ENCODE measurements at places on chromosomes 13 and 19.

DNA sequence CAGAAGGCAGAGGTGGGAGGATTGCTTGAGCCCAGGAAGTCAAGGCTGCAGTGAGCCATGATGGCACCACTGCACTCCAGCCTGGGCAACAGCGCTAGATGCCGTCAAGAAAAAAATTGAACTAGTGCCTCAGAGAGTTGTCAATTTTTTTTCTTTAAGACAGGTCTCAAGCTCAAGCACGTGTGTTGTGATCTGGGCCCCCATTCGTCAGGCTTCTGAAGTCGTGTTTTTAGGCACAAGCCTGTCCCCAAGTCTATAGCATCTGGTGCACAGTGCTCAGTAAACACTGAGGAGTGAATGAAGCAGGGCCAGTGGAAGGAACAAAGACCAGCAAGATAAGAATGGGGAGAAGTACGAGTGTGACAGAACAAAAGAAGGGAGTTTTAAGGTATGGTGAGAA, 23.7 kb upstream of the LAMP1 start:
- DNase-seq = no peak

DNA sequence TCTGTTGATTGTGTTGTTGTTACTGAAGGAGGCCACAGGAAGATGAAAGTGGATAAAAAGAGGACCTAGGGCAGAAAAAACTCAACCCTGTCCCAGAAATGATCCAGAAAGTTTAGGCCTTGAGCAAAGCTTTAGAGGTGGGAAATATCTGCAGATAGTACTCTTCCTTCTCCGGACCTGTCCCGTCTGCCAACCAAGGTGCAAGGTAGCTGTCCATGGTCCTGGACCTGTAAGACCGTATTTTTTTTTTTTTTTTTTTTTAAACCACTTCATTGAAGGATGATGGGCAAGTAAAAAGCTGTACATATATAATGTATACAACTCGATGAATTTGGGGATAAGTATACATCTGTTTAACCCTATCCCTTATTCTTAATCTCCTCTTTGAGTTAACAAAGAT, 225.9 kb downstream of the OLFM4 start:
- DNase-seq = no peak

- no peak for DNase-seq
Observed at GRCh38 chr13:89565476-89566100, 1781.9 kb upstream of the MIR17HG start.

DNA sequence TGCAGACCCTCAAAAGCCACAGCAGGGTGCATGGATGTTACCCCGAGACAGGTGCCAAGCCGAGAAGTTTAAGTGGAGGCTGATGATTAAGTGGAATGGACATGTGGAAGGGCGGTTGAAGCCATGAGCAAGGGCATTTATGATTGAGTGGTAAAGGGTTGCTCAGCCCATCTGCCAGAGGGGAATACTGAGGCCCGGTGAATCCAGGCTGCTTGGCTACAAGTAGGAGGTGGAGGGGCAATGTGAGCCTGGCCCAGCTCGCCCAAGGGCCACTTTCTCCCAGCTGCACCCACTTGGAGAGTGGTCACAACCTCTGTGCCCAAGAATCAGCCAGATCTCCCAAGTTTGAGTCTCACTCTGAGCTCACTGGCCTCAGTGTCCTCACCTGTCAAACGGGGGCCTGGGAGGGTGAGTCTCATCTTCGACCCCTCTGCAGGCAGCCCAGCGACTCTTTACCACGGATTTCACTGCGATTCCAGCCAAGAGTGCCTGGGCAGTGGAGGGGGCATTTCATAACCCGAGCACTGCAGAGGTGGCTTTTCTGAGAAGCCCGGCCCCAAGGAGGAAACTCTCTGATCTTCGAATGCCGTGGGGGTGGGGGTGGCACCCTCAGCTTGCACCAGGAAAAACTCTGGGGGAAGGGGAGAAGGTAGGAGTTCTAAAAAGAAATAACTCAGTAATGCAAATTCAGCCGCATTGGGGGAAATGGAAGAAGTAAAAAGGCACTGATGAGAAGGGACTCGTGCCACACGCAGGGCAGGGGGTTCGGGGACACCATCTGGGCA, 62.9 kb upstream of the KLF2 start:
- peak; percentile 20 for DNase-seq

DNA sequence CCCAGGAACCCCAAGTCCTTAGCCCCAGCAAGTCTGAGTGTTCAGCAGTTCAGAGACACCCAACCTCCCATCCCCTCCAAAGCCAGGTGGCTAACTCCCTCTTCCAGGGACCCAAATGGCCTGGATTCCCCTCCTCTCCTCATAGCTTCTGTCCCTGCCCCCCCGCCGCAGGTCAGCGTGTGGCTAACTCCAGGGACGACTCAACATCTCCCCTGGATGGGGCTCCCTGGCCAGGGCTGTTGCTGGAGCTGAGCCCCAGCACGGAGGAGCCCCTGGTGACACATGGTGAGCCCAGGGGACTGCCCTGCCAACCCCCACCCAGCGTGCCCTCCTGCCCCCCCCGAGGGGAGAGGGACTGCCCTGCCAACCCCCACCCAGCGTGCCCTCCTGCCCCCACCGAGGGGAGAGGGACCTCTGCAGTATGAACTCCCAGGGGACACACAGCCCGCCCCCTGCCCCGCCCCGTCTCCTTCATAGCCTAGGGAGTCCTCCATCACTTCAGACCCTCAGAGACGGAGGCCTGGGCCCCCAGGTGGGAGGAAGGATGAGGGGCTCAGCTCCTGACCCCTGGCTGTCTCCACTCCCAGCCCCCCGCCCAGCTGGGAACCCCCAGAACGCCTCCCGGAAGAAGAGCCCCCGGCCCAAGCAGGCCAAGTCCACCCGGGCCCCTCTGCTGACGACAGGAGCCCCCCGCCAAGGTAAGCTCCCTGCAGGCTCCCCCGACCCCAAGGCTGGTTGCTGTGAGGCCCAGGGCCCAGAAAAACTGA, 1.7 kb downstream of the SSC5D start:
- DNase-seq = no peak

- no peak for DNase-seq
Observed at GRCh38 chr19:49985871-49986270, 24.9 kb upstream of the SIGLEC11 start.

GRCh38 chr13:46962281-46962941, 65.6 kb upstream of the HTR2A start:
- peak; percentile 36 for DNase-seq

GRCh38 chr19:31179471-31179852, 169.8 kb downstream of the TSHZ3 start:
- DNase-seq = no peak

GRCh38 chr13:66703597-66703996, 526.5 kb downstream of the PCDH9 start:
- DNase-seq = no peak

DNA sequence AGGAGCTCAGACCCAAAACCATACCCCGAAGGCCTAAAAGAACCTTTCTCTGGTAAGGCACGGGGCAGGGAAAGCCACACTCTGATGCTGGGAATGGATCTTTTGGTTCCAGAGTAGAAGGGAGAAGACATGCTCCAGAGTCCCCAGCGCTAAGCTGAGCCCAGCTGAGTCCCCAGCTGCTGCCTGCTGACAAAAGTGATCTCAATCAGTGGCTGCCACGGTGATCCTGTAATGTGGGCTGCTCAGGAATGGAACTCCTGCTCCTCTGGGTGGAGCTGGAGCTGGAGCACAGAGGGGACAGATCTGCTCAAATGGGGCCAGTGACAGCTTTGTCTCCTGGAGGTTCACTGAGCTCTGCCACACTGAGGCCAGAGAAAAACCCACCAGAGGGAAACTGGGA, 70.5 kb downstream of the MLLT1 start:
- DNase-seq = no peak

- DNase-seq = no peak
Observed at GRCh38 chr19:41355802-41356201, 2.1 kb upstream of the TGFB1 start.

GRCh38 chr13:47813718-47814117, 187.4 kb downstream of the SUCLA2 start:
- DNase-seq = no peak

- DNase-seq = no peak
Observed at GRCh38 chr13:77919921-77920294, 1.3 kb upstream of the EDNRB start.

GRCh38 chr13:41459432-41460073, 2.2 kb downstream of the RGCC start:
- no peak for DNase-seq

- no peak for DNase-seq
Observed at GRCh38 chr19:55508120-55508519, 19.9 kb downstream of the SSC5D start.

Data from GM13976 (cell line).